ENCODE measurements at places on chromosomes 11 and 22.

- no peak for DNase-seq
These were observed 45.5 kb downstream of the GAS2 start for GRCh38 chr11:22711880-22712279.

- DNase-seq: no peak
These were observed 2.8 kb upstream of the FREY1 start for GRCh38 chr11:45909594-45910475.

GRCh38 chr11:99069856-99070444 is 49.2 kb downstream of the CNTN5 start:
- peak; percentile 40 for DNase-seq

- DNase-seq: no peak
These were observed 24.8 kb downstream of the ARVCF start for GRCh38 chr22:19991645-19992451.

- DNase-seq: no peak
These were observed 301.2 kb downstream of the TBC1D22A start for GRCh38 chr22:47063606-47064005.

DNA sequence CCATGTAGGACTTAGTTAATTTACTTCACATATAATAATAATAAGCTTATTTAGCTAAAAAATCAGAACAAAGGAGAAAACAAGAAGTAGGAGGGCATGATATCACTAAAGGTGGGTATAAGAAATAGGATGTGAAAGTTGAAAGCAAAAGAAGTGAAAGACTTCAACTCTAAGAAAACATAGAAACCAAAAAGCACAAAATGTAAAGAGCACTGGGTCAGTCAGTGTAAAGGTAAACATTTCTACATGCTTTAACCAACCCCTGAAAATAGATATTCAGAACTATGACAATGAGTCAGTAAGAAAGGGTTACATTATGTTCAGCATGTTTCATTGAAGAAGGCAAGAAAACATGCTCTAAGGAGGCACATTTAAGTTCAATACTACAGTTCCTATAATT is 298.8 kb downstream of the SWAP70 start:
- no peak for DNase-seq

Measured in right kidney (tissue), 9 donors.